Naive thymus-derived CD4-positive, alpha-beta T cell (primary cell): ENCODE measurements at places on chromosomes 5 and 9. TPM values are rescaled to one million over a fixed set of nuclear protein-coding genes. Genes with fewer than 3 reads are reported as not detected.
A peak's percentile ranks its signal among the peaks of the same experiment; 100 is the strongest.

SHISAL2B gene
- not detected in 2 replicates for total RNA-seq

DCTN4 gene
- 40.8 and 42.4 TPM in 2 replicates for total RNA-seq

MSMP gene
- 0.84 TPM for total RNA-seq

PRR16 gene
- total RNA-seq, result not detected in 2 replicates

SLC12A2 gene
- 11.3 TPM for total RNA-seq

CEP72 gene
- total RNA-seq, result 33.8 TPM

STPG3 gene
- not detected for total RNA-seq

DNA sequence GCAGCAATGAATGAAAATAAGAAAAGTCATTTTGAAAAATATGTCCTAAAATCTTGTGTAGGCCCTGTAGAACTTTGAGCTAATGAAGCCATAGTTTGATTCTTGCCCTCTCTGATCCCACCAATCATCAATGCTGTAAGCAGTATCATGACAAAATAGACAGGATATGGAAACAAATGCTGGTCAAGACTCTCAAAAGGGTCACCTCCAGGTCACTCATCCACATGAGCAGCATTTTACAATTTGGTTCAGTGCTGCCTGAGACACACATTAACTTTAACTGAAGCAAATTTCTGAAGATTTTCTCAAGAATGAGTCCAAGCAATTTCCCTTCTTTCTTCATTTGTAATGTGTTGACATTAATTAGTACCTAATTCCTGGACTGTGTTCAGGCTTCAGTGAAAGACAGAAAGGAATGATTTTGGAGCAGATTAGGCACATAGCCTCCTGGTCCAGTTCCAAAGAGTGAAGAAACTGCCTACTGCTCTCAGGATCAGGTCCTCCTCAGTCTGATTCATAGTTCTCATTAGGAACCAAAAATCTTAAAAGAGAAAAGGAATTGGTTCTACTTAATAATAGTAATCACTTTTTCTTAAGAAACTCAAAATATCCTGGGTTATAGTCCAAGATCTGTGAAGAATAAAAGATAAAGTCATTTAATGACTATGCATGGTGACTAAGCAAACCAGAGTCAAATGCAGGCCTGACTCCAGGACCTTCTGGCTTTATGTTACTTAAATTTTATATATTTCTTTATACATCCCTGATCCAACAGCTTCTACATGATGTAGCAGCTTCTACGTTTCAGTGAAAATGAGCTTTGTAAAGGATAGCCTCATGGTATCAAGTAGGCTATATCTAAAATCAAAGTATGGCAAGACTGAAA lies 192.1 kb upstream of the RGMB start:
- no peak for DNase-seq
- H3K36me3 ChIP-seq, result no peaks in the 10 kb centered on the region
- no peak overlapping the region for H3K27ac ChIP-seq
- H3K27me3 ChIP-seq, result no peaks in the 10 kb centered on the region
- no peaks in the 10 kb centered on the region for H3K4me1 ChIP-seq

DNA sequence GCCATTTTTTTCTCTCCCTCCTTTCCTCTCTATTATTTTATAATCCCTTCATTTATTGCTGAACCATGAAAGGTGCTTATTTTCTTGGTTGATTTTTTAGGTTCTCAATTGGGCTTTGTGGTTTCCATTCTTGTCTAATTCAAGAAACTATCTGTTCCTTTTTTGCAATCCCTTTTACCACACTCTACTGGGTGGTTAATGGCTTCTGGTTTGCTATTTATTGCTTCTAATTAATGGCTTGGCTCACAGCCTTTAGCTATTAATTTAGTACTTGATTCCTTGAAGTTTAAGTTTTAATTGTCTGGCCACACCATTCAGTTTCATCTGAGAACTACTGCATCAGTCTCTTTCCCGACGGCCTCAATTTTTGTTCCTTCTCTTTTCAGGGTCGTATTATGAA lies 5.6 kb downstream of the FRRS1L start:
- no peak overlapping the region for H3K4me3 ChIP-seq
- H3K27ac ChIP-seq, result no peak overlapping the region
- no peaks in the 10 kb centered on the region for H3K4me1 ChIP-seq
- no peaks in the 10 kb centered on the region for H3K36me3 ChIP-seq
- no peaks in the 10 kb centered on the region for H3K27me3 ChIP-seq

GRCh38 chr9:1125741-1126140 lies 75.6 kb downstream of the DMRT2 start:
- H3K4me1 ChIP-seq, result no peaks in the 10 kb centered on the region
- no peaks in the 10 kb centered on the region for H3K27me3 ChIP-seq
- no peak for DNase-seq
- no peak overlapping the region for H3K27ac ChIP-seq
- no peaks in the 10 kb centered on the region for H3K36me3 ChIP-seq

DNA sequence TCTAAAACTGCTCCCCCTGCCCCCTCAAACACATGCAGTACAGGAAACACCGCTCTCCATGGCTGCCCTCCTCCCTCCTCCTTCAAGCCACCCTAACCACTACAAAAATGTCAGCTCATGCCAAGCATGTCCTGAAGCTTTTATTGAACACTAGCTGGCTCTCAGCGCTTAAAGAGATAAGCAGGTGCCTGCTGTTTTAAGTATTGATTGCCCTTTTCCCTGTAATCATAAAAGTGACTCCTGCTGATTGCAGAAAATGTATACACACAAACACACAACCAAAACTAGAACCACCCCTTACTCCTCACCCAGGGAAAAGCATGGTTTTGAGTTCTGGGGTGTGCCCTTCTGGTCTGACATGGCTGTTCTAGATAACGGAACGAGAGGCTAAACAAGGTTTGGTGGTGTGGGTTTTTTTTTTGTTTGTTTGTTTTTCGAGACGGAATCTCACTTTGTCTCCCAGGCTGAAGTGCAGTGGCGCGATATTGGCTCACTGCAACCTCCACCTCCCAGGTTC lies 3.7 kb upstream of the UCK1 start:
- DNase-seq, result peak; percentile 36
- no peaks in the 10 kb centered on the region for H3K36me3 ChIP-seq
- peaks cover 40% of the 10 kb centered on the region for H3K4me1 ChIP-seq
- peak overlapping the region; percentile 43 for H3K27ac ChIP-seq
- H3K27me3 ChIP-seq, result no peaks in the 10 kb centered on the region

DNA sequence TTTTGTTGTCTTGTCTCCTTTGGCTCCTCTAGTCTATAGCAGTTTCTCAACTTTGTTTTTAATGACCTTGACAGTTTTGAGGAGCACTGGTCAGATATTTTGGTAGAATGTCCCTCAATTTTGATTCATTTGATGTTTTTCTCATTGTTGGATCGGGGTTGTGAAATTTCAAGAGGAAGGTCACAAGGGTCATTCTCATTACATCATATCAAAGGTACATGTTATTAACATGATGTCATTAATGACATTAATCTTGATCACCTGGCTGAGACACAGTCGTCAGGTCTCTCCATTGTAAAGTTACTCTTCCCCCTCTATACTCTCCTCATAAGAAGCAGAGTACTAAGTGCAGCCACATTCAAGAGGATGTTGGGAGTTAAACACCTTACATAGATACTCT lies 7.2 kb downstream of the ISOC1 start:
- peaks cover 5% of the 10 kb centered on the region for H3K36me3 ChIP-seq
- no peak overlapping the region for H3K27ac ChIP-seq
- no peaks in the 10 kb centered on the region for H3K4me1 ChIP-seq
- DNase-seq, result no peak

DNA sequence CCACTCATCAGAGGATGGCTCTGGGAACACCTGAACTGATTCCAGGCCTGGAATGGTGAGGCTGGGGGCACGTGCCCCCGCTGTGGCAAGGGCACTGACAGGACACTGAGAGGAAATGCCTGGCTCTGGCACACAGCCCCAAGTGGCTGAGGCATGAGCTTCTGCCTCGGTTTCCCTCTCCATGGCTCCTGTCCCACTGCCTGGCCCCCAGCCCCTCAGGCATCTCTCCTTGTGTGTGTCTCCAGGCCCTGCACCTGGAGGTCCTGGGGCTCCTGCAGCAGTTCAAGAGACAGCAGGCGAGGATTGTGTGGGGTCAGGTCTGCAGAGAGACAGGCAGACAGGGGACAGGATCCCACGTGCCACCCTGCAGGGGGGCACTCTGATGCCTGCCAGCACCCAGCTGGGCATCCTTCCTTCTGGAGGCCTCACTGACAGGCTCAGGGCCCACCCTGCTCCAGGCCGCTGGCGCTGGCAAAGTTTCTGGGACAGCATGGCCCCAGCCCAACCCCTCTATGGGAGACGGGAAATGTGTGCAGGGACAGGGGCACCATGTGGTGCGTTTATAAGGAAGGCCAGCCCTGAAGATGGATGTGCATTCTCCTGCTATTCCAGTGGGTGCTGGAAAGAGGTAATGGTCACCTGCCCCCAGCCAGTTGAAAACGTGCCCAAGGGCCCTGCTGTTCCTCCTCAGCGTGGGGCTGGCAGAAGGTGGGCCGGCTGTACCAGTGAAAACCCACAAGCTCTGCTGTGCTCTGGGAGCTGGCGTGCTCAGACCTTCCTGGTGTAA lies 66.0 kb downstream of the RASGEF1C start:
- H3K4me3 ChIP-seq, result no peak overlapping the region
- no peaks in the 10 kb centered on the region for H3K27me3 ChIP-seq
- no peak overlapping the region for H3K27ac ChIP-seq
- DNase-seq, result no peak
